ENCODE measurements at places on chromosomes 4 and X.

DNA sequence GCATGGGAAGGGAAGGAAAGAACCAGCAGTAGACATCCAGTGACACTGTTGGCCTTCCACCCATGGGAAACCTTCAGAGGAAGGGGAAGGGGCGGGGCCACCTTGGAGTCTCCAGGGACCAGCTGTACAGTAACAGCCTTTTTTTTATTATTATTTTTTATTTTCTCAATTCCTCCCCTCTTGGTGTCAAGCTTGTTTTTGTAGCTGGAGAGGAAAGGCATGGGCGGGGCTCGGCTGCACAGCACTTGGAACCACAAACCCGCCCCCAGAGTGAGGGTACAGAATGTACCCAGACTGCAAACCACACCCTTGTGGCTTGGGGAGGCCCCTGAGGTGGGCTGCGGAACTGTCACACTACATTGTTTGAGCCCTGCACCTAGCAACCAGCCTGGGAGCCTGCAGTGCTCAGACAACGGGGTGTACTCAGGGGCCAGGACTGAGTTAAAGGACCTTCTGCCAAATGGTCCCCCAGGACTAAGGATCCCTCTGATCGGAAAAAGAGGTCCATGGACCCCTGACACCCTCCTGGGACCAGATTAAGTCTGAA is 45.7 kb downstream of the PRPS1 start:
- DNase-seq: no peak

GRCh38 chr4:86926435-86927086 is 8.2 kb upstream of the AFF1 start:
- no peak for DNase-seq

DNA sequence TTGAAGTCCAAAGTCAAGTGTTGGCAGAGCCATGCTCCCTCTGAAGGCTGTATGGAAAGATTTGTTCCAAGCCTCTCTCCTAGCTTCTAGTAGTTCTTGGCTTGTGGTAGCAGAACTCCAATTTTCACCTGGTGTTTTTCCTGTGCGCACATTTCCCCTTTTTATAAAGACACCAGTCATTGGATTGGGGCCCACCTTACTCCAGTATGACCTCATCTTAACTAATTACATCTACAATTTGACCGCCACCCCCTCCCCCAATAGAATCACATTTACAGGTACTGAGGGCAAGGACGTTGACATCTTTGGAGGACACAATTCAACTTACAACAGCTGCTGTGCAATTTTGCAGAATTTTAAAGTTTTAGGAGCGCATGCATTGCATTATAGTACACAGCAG is 16.8 kb downstream of the RAB39B start:
- no peak for DNase-seq

GRCh38 chr4:10102474-10103332 is 13.9 kb downstream of the WDR1 start:
- DNase-seq: no peak

GRCh38 chr4:125582302-125582701 is 267.5 kb downstream of the FAT4 start:
- DNase-seq: peak; percentile 29

Measured in muscle of back (tissue), 13 donors.